ENCODE measurements at places on chromosomes 4 and X.

DNA sequence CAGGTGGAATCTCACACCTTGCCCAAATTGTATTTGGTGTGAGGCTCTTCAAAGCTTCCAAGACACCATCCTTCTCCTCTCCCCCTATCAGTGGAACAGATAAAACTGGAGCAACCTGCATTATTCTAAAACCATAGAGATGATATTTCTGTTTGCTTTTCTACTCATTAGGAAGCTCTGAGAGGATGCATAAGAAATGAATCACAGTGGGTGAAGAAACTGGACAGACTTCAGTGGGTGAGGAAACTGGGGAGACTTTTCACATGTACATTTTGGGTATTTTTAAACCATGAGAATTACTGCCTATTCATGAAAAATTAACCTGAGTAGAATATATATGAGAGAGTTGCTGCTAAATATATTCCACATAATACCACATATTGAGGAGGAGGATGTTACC lies 16.4 kb downstream of the HAND2 start:
- no peak for DNase-seq

GRCh38 chr4:145861336-145862318 lies 77.0 kb downstream of the ZNF827 start:
- peak; percentile 40 for DNase-seq

DNA sequence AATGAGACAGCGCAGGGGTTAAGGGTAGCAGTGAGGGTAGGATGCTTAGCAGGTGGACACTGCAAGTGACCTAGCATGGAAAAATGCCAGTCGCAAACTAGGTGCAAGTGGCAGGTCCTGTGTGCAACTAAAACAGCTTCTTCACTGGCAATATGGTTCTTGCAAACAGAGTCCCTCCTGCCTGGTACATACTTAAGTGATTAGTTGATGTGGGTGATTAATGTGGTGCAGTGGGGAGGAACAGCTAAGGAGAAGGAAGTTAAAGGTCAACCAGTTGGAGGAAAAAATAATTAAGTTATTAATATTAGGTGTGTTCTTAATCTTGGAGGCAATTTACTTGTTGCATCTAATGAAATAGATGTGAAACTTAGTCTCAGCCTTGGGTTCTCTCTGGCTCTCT lies 121.6 kb upstream of the IGFBP7 start:
- no peak for DNase-seq

- DNase-seq = no peak
Measured at GRCh38 chr4:168569931-168570276, 73.1 kb downstream of the PALLD start.

- DNase-seq = peak; percentile 42
Measured at GRCh38 chr4:72375073-72375736, 193.8 kb downstream of the ADAMTS3 start.

GRCh38 chr4:13917015-13917414 lies 289.5 kb upstream of the BOD1L1 start:
- no peak for DNase-seq

DNA sequence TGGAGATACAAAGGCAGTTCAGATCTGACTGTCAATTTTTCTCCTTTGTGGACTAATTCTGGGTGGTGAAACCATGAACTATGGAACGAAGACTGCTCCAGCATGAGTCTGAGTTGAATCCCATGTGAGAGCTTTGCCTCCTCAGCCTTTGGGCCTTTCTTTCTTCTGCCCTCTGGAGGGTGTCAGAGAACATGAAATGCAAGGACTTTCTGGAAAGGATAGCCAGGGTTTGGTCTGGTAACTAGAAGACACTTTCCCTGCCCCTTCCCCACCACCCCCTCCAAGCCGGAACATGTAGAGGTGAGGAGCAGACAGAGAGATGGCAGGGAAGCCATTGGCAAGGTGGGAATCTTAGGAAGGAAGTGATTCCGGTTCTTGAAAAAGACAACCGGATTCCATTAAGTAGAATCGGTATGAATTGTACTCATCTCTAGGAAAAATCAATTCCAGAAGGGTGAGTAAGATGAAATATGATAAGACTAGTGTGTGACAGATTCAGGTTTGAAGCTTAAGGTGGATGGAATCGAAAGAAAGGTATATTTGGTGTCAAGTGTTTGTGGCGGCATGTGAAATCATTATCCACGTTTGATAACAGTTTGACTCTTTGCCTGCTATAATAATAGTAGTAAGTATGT lies 19.0 kb downstream of the FHL1 start:
- DNase-seq = no peak

DNA sequence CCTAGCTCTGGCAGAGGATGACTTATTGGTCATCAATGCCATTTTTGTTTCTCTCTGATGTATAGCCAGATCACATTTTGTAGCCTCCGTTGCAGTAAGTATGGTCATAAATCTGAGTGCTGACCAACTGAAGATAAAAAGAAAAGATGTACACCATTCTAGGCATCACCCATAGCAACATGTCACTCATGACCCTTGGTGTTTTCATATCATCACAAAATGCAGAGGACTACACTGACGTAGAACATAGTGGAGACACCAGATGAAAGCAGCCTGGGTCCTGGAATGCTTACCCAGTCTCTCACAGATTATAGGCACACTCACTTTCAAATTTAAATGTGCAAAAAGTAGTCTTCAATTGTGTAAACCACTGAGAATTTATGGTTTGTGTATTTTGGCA lies 172.8 kb downstream of the PDHA2 start:
- DNase-seq = no peak

- no peak for DNase-seq
Measured at GRCh38 chr4:23871426-23871825, 18.4 kb downstream of the PPARGC1A start.

DNA sequence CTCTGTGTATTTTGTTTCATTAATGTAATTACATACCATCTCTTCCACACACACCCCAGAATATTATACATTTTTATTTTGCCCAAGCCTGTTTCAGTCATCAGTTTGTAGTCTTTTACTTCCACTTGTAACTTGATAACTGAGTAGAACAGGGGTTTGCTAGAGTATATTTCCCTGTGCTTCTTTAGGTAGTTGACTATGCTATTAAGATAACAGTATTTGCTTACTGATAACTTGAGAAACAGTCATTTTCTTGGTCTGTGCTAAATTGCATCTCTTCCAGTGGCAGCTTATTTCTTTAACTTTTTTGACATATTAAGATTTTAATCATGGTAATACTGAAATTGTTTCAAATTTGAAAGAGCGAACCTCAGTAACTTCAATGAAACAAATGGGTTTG lies 7.0 kb upstream of the XK start:
- DNase-seq = no peak

DNA sequence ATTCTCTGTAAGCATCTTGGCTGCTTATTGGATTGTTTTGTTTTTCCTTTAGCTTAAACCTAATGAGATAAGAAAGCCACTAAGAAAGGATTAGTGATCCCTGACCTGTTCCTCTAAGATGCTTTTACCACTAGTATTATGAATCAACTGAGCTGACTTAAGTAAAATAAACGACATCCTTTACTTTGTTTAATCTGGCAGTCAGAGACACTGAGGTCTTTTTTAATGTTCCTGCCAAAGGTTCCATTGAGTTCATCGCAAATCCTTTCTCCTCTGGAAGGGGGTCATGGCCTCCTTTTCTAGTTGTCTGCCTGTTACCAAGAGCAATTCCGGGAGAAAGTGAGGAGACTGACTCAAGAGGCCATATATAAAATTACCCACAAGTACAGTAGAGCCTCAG lies 1038.3 kb upstream of the SLIT2 start:
- no peak for DNase-seq

- DNase-seq = no peak
Measured at GRCh38 chr4:87322754-87323153, at the start of gene HSD17B13. Gene HSD17B13 (minus strand): TSS chr4:87322882. CDS start chr4:87322841, 41 bp downstream.

GRCh38 chr4:182835006-182835740 lies 82.0 kb downstream of the DCTD start:
- no peak for DNase-seq

DNA sequence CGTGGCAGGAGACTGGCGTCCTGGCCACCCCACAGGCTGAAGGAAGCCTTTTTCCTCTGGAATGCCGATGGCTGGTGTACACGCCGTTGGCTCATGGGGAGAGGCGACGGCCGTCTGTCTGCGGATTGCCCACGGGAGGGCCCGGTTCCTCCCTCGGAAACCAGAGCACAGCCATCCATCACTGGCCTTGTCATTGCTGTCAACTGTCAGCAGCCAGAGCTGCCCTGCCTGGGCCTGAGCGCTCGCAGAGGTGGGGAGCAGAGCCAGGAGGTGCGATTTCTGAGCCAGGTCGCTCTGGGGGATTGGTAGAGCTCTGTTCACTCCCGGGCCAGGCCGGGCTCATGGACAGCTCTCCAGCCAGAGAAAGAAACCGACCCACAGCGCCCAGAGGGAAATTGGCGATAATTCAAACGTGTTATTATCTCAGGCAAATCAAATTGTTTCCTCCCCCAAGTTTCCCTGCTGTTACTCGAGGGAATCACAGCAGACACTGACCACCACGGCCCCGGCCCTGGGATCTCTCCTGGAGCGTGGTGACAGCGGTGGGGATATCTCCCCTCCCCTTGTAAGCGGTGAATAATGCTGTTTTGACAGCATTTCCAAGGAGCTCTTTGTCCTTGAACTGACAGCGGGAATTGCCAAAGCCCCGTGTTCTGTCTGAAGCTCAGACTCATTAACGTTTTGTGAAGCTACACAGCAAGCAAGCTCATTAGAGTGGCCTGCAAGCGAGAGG lies 220.9 kb upstream of the PSAPL1 start:
- DNase-seq = no peak

- no peak for DNase-seq
Measured at GRCh38 chrX:18855919-18856644, 127.8 kb downstream of the PHKA2 start.

DNA sequence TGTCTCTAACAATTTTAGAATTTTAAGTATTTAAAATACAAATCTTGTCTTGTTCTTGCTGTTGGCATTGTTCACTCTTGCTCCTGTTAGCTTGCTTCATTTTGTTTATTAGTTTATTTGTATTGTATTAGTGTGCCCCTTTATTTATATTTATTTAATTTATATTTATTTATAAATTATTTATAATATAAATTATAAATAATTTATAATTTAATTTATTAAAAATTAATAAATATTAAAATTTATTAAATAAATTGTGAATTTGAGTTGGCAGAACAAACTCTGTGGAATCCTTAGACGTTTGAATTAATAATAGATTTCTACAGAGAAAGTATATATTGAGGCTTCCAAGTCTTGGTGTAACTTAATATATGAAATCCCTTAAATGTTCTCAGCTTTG lies 331.4 kb downstream of the SPOCK3 start:
- DNase-seq = no peak

GRCh38 chr4:118396881-118397622 lies 44.2 kb upstream of the PRSS12 start:
- DNase-seq = no peak

DNA sequence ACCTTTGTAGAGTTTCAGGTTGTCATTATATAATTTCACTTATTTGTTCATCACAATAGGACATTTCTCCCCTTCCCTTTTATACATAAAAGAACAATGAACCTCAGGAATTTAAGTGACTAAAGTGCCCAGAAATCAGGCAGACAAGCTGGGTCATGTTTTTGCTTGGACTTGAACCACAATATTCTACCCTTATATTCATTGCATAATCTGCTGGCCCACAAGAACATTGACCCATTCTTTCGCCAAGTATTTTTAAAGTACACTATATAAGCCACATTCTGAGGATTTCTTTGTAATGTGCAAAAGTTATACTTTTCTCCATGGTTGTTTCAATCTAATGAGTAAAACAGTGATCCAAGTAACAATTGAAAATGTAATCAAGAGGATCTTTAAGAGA lies 637.5 kb upstream of the SLIT2 start:
- no peak for DNase-seq

DNA sequence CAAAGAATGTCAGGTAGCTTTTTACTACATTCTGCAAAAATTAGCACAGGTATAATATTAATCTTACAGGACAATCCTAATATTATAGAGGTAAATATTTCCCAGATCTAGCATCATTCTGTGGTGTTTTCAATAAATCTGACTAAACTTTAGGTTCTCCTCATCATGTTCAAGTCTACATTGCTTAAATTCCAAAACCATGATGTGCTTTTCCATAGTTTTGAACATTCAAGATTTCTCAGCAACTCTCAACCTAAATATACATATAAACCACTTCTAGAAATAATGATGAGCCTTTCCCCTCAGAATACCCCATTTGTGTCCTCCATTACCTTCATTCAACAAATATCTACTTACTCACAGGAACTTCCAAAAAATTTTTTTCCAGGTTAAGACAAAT lies 23.1 kb downstream of the EIF4E start:
- no peak for DNase-seq

DNA sequence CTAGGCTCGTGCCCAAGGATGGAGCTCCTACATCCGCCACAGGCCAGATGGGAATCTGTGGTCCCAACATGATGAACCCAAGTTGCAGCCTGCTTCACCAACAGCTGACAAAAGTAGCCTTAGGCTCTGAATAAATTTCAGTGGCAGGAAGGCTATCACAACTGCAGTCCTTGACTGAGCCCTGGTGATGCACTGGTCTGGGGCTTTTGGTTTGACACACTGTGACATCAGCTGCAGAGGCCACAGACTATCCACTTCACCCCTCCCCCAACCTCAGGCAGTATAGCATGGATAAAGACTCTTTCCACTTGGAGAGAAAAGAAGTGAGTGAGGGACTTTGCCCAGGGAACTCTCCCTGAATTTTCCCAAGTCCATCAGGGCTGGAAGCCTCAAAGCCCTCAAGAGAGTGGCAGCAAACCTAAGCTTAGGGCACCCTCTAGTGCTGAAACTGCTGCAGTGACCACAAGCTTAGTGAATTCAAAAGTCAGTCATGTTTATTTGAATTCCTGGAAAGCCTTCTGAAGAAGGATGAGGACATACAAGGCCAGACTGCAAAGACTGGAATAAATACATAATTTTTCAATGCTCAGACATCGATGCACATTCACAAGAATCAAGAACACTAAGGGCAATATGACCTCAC lies 135.0 kb upstream of the TENT5D start:
- DNase-seq = no peak

GRCh38 chrX:131970347-131970746 lies 52.8 kb upstream of the STK26 start:
- no peak for DNase-seq

DNA sequence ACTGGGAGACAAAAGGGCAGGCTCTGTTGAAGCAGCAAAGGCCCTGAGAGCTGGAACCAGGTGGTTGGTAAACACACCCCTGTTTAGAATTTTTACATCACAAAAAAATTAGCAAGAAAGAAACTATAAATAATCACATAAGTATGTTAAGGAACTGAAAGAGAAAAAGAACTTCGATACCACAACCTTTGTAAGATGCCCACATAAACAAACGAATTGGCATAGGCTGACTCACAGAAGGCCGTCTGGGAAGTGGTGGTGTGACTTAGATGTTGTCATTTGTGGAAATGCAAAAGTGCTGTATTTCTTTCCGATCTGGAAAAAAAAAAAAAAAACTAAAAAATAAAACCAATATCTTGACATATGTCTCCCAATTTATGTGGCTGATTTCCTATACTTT lies 235.1 kb downstream of the USP46 start:
- no peak for DNase-seq

Measured in femur (tissue), 1 donor.